Panc1 (cell line): ENCODE measurements at places on chromosomes 1 and 21.

GRCh38 chr1:203592730-203593129 is 33.9 kb upstream of the ATP2B4 start:
- no peak for DNase-seq

DNA sequence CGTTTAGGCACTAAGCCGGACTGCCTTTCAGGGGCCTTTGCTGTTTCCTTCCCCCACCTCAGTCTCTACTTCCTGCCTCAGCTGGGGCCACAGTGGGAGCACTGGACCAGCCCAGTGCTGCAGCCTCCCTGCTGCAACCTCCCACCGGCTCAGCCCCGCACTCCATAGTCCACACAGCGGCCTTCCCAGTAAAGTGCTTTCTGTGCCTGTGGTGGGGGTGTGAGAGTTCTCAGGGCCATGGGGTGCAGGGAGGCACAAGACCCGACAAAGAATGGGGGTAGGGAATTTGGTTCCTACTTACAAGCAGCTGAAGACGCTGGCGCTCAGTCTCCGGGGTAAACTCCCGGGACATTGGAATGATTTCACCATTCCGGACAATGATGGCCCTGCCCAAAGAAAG is 3.5 kb downstream of the PPM1J start:
- no peak for DNase-seq

DNA sequence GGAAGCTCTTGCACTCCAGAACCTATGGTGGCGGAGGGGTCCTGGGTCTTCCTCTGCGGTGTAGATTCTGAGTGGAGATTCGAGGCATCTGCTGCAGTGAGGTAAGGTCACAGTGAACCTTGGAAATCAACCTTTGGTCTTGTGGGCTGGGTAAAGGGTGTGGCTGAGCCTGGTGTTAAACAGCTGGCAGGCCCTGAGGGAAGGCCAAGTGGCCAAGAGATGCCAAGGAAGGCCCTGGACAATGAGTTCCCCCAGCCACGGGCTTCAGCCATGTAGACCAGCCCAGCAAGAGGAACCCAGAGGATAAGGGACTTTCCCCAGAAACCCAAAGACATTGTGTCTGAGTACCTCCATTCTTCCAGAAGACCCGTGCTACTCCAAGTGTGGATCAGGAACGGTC is 137.2 kb upstream of the ETS2 start:
- DNase-seq, result no peak

DNA sequence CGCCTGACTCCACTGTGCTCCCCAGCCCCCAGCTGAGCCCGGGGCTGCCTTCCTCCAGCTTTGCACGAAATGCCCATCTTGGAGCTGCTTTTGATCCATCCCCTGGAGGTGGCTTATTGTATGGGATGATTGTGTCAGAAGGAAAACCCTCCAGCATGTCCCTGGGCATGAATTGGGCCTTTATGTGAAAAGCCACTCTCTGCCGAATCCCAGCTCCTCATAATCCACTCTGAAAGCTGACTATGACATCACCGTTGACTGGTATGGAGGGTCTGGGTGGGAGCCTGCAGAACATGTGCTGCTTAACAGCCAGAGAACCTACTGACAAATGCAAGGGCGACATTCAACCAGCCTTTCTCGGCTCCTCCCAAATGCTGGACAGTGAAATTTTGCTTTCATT is 74.6 kb downstream of the NENF start:
- DNase-seq, result no peak

DNA sequence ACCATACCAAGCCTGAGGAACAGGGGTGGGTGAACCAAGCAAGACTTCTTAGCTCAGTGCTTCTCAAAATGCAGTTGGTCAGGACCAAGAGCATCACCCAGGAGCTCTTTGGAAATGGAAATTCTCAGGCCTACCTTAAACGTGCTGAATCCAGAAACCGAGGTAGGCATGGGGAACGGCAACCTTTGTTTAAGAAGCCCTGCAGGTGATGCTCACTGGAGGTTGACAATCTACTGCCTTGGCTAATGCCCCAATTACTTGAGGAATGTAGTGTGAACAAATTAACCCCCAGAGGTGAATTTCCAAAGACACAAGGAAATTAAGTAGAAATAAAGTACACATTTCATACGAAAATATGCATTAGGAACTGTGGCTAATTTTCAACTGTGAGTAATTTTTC is 5.3 kb downstream of the PTPN14 start:
- no peak for DNase-seq

GRCh38 chr21:18249672-18250071 is 5.0 kb downstream of the CHODL start:
- DNase-seq, result no peak

DNA sequence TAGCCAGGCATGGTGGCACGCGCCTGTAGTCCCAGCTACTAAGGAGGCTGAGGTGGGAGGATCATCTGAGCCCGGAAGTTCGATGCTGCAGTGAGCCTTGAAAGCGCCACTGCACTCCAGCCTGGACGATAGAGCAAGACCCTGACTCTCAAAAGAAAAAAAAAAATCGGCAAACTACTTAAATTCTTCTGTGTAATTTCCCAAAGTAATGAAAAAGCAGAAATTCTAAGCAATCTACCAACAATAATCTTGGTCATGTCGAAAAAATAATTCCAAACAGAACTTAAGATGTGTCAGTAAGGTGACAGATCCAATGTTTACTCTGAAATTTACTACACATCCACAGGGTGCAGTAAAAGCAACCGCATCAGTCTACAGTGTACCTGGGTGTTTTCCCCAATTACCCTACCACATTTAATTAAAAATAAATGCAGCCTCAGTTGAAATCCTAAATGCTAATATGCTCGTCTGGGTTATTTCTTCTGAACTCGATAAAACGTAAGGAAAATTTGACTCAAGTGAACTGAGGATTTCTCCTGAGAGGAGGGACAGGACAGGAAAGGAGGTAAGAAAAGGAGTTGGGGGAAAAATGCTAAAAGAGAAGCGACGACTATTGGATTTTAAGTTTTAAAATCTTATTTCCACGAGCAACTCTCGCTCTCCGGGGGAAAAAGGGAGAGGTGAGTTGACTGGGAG is 801 bp downstream of the EPRS1 start:
- DNase-seq, result peak; percentile 12

DNA sequence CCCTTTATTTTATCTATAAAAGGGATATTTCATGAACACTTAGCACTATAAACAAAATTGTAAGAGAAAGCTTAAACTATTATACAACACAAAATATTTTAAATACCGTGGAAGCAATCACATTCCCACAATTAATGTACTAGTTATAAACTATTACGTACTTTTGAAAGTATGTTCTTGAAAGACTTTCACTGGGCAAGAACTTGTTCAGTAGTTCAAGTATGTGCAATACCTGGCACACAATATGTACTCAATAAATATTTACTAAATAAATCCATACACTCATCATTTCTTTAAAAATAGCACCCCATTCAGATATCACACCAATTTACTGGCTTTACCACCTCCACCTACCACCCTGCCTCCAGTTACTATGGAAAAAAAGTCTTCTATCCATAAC is 12.6 kb upstream of the FMO2 start:
- DNase-seq, result no peak

- no peak for DNase-seq
Observed at GRCh38 chr1:12056331-12056841, 6.7 kb upstream of the TNFRSF8 start.

DNA sequence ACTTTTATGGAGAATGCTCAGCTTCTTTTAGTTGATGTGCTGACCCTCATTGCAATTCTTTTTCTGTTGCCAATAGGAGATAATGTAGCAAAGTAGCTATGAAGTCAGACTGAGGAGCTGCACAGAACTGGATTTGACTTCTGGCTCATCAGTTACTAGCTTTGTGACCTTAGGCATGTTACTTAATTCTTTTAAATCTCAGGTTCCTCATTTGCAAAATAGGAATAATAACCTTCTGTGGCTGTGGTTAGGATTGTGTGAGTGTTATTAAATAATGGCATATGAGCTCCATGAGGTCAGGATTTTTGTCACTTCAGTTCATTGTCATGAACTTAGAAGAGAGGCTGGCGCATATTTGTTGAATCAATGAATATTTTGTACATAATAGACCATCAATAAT is 237.6 kb upstream of the SGIP1 start:
- no peak for DNase-seq

DNA sequence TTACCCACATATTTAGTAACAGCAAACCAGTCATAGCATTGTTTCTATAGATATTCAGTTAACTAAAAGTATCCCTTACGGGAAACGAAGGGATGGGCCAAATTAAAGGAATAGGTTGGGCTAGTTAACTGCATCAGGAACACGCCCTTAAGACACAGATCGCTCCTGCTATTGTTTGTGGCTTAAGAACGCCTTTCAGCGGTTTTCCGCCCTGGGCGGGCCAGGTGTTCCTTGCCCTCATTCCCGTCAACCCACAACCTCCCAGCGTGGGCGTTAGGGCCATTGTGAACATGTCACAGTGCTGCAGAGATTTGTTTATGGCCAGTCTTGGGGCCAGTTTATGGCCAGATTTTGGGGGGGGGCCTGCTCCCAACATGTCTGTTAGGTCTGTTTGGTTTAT is 14.7 kb downstream of the TNFRSF18 start:
- no peak for DNase-seq

GRCh38 chr1:38941527-38942019 is at the start of gene RHBDL2:
Gene RHBDL2, minus strand, starts transcription at chr1:38941830. Its CDS starts 22,618 bp downstream, at chr1:38919212.
- DNase-seq, result no peak

DNA sequence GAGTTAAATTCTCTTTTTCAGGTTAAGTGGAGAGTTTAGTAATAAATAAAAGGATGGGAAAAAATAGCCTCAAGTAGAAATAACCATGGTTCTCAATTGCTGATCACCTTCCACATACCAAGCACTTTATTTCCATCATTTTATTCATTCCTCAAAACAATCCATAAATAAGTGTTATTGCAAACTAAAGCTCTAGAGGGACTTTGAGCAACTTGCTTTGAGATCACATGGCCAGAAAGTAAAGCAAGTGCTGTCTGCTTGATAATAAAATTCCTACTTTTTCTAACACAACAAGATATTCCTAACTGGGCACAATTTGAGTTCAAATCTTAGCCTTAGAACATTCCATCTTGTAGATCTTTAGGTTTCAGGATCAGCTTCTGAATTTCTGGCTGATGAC is 97.1 kb upstream of the C1orf87 start:
- no peak for DNase-seq

GRCh38 chr1:149927056-149927562 is 494 bp downstream of the SF3B4 start:
- no peak for DNase-seq

DNA sequence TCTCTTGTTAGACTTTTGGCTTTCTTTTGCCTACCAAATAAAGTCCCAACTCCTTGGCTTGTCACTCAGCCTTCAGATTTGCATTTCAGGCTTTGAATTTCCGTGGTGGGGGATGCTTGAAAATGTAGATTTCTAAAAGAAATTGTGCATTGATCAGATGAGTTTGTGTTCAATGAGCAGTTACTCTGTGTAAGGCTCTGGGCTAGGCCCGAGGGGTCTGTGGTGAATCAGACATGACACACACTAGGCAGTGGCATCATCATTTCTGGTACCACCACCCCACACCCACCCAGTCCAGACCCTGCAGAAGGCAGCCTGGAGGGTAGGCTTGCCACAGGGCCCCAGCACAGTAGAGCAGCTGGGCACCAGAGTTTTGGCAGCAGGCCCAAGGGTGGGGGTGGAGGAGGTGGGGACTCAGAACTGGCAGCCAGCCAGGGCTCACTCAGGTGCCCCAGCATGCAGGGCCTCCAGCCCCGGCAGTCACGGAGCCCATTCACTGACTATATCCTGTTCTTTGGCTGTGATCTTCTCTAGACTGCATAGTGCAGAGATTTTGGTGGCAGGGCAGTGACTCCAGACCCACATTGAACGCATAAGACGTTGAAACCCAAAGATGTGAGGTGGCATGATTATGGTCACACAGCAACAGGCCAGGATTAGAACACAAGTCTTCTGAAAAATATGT is 97.2 kb upstream of the ARTN start:
- DNase-seq, result no peak

DNA sequence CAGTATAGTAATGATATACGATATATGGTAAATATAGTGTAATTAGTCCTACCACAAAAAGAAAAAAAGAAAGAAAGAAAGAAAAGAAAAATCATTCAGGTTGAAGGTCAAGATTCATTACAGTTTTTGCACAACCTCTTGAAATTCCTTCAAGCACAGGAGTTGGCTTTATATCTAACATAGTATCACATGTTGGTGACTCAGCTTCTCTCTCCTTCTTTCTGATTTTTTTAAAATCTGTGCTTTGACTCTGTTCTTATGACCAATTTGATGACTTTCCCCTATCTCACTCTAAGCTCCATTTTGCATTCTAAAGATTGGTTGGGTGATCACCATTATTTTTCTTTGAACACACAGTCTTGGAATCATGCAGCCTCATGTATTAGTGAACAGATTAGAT is 148.2 kb upstream of the COL11A1 start:
- no peak for DNase-seq

DNA sequence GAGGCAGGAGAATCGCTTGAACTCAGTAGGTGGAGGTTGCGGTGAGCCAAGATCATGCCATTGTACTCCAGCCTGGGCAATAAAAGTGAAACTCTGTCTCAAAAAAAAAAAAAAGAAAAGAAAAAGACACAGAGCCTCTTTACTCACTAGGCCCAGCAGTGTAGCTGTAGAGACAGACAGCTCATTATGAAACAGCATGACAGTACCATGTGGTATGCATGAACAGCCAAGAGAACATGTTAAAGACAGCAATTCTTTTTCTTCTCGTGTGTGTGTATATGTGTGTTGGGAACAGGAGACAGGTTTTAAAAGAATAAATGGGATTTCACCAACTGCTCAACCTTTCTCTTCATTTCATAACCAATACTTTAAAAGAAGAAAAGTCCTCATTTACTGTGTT is 118.8 kb downstream of the PIK3R3 start:
- no peak for DNase-seq

DNA sequence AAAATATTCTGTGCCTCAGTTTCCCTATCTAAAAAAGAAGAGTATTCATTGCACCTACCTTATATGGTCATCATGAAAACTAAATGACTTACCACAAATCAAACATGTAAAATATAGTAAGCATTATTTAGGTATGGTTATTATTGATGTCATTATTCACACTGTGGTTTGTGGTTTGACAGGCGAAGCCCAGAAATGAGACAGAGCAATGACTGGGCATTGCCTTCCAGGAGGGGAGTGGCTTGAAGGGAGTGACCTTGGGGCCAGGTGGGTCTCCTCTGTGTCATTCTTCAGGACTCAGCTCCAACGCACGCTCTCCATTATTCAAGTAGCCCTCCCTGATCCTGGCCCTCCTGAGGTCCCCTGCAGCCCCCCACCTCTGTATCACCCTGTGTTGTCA is 133.7 kb downstream of the DMRTA2 start:
- DNase-seq, result no peak

DNA sequence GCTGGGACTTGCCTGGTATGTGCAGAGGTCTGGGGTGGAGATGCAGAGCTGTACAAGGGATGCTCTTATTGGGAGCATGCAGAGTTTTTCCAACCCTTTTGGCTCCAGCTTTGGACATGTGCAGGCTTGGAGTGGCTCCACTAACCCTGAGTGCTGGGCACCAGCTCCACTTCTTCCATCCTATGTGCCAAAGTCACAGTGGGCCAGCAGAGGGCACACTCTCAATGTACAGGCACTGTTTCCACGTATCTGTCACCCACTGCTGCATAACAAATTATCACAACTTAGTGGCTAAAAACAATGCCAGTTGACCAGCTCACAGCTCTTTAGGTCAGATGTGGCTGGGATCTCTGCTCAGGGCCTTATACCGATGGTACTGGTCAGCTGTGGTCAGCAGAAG is 631.8 kb downstream of the AJAP1 start:
- DNase-seq, result no peak

- no peak for DNase-seq
Observed at GRCh38 chr1:190376044-190376443, 101.6 kb downstream of the BRINP3 start.
